Activated effector memory CD4-positive, alpha-beta T cell treated with Interleukin-2 at 50 U/mL for 16 hours (primary cell): ENCODE measurements at places on chromosomes 2 and 18.

- DNase-seq, result no peak
These were observed 98.6 kb upstream of the KLF7 start for GRCh38 chr2:207264310-207264709.

DNA sequence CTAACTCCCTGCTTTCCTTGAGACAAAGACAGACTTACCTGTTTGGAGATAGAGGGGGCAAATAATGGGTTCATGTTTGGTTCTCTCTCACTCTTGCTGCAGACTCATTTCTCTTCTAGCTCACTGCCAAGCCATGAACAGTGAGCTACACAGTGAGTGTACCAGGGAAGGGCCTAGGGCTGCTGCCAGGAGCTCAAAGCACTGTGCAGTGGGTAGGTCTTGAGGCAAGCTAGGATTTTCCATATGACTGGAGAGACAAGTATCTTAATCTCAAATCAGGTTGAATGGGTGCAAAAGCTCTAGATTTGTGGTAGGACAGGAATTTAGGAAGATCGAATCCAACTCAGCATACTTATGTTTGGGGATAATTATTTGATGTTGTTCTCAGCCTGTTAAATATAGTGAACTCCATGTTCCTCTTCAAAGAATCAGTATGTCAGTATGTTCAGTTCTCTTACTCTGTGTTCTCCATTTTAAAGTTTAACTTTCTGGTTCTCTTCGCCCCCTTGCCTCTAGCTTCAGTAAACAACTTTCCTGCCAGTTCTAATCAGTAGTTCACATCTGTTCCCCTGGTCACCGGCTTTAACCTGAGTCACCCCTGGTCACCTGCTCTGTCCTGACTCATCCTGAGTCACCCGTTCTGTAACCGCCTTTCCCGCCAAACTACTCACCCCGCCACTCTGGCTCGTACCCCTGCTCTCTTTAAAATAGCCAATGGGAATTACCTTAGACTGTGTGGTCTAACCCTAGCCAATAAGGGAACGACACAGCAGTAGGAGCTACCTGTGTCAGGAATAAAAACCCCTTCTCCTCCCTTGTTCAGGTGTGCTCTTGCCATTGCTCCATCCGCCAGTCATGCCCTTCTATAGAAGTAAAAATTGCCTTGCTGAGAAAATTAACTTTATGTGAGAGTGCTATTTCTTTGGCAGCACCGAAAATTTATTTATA lies 21.9 kb downstream of the SLC25A52 start:
- DNase-seq, result no peak

GRCh38 chr18:78738076-78738690 lies 241.4 kb upstream of the SALL3 start:
- DNase-seq, result no peak

DNA sequence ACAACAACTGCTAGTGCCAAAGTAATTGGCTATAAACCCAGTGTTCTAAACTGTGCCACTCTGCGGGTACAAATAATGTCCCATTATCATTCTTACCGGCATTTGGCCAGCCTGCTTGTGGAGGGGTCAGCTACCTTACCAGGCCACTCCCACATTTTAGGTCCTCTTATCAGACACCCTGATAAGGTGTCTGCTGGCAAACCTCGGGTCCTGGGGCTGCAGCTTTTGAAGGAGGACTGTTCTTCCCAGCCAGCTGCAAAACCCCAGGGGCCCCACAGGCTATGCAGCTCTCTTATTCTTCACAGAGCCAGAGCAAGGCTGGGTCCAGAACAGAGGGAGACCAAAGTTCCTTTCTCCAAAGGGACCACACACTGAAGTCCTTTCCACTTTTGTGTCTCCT lies 258.0 kb upstream of the REV1 start:
- no peak for DNase-seq

GRCh38 chr2:122927197-122927596 lies 1097.9 kb upstream of the CNTNAP5 start:
- no peak for DNase-seq
